ENCODE measurements at places on chromosomes 13 and 19. TPM values are rescaled to one million over a fixed set of nuclear protein-coding genes. Genes with fewer than 3 reads are reported as not detected.

UBE2L5 gene
- not detected for total RNA-seq

EHD2 gene
- 108 TPM for total RNA-seq

SIRT2 gene
- 35.8 TPM for total RNA-seq

ARL11 gene
- 1.3 TPM for total RNA-seq

PHF11 gene
- total RNA-seq = 30.2 TPM

POGLUT2 gene
- total RNA-seq = 3.9 TPM

GTF2F1 gene
- 51.1 TPM for total RNA-seq

BTBD2 gene
- 66.0 TPM for total RNA-seq

KLK10 gene
- total RNA-seq = 0.58 TPM

- DNase-seq = peak; percentile 43
Measured at GRCh38 chr13:72062566-72062965, 195.6 kb upstream of the DACH1 start.

GRCh38 chr13:78777976-78778375 lies 119.0 kb upstream of the OBI1 start:
- DNase-seq = no peak

DNA sequence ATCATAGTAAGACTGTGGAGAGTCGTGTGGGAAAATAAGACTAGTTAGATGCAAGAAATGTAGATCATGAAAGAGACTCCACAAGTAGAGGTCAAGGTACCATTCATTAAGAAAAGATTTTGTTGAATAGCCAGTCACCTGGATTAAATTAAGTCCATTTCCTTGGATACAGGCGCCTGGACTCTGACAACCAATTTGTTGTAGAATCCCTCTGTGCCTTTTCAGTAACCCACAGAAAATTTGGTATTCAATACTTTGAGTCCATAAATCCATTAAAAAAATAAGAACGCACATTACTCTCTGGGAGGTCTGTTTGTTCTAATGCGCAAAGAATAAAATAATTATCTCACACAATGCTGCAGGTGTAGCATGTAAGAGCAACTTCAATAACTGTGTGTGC lies 469.4 kb downstream of the KLF12 start:
- no peak for DNase-seq

- no peak for DNase-seq
Measured at GRCh38 chr19:43570174-43570791, 5.0 kb downstream of the XRCC1 start.

DNA sequence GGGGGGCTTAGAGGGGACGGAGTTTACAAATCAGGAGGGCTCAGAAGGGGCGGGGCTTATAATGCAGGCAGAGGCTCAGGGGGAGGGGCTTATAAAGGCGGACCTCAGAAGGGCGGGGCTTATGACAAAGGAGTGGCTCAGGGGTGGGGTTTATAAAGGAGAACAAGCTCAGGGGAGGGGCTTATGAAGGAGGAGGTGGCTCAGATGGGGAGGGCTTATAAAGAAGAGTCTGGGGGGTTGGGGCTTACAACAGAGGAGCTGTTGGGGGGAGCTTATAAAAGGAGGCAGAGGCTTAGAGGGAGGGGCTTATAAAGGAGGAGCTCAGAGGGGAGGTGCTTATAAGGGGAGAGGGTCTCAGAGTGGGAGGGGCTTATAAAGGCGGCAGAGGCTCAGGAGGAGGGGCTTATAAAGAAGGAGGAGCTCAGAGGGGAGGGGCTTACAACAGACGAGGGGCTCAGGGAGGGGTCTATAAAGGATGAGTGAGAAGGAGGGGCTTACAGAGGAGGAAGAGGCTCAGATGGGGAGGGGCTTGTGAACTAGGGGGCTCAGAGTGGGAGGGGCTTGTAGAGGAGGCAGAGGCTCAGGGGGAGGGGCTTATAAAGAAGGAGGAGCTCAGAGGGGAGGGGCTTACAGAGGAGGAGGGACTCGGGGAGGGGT lies 1.0 kb downstream of the SMIM24 start:
- peak; percentile 55 for DNase-seq

- DNase-seq = no peak
Measured at GRCh38 chr13:90738881-90739280, 608.6 kb upstream of the MIR17HG start.

GRCh38 chr13:64546371-64546770 lies 2683.8 kb downstream of the PCDH9 start:
- no peak for DNase-seq

DNA sequence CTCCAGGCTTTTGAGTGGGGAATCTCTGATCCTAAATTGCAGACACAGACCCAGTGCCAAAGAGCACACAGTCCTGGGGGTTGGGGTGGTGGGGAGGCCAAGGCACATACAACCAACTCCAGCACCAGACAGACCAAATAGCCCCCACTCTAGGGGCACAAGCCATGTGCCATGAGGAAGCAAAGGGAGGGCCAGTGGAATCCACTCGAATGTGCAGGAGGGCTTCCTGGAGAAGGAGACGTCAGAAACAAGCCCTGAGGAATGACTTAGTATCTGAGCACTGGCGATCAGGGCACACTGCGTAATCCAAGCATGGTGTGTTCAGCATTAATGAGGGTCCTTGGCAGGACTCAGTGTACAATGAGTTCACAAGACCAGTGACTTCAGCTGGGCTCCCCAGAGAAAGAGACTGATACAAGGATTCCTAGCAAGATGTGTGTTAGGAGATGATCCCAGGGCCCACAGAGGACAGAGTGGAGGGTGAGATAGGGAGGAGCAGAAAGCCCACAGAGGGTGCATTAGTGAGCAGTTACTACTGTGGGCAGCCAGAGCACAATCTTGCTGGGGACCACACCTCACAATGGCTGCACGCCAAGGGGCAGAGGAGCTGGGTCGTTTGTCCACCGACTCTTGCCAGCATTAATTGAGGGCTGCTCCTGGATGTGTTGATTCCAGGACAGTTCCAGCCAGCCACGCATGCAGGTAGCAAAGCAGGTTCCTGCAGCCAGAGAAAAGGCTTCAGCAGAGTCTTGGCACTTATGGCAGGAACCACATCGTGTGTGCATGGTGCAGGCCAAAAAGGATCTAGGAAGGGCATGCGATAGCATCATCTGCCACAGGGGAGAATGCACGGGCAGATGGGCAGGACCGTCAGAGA lies 152.6 kb upstream of the VSTM2B start:
- no peak for DNase-seq

DNA sequence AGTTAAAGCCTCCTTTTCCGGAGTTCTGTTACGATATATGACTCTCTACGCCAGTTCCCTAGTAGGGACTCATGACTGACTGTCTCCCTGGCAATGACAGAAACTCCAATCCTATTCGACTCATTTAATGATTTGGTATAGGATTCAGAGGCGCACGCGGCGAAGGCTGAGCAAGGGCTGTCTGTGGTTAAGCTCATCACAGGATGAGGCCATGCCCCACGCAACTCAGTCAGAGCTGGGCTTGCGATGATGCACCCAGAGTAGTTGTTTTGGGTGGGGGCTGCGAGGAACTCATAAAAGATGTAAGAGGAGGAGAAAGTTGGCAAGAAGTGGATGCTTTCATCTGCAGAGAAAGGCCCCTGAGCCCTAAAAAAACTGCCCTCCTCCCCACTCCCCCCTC lies 468 bp upstream of the SERTM1 start:
- DNase-seq = no peak

DNA sequence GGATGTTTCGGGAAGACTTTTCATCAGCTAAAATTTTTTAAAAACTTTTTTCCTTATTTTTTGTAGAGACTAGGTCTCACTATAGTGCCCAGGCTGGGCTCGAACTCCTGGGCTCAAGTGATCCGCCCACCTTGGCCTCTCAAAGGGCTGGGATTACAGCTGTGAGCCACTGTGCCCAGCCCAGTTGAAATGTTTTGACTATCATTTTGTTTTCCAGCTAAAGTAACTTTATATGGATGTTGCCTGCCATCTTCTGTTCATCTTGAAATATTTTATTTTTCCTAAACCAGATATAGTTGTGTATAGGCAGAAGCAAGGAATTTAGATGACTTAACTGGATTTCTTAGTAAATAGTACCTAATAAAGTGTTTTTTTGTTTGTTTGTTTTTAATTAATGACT lies 7.0 kb downstream of the CAB39L start:
- DNase-seq = peak; percentile 17

DNA sequence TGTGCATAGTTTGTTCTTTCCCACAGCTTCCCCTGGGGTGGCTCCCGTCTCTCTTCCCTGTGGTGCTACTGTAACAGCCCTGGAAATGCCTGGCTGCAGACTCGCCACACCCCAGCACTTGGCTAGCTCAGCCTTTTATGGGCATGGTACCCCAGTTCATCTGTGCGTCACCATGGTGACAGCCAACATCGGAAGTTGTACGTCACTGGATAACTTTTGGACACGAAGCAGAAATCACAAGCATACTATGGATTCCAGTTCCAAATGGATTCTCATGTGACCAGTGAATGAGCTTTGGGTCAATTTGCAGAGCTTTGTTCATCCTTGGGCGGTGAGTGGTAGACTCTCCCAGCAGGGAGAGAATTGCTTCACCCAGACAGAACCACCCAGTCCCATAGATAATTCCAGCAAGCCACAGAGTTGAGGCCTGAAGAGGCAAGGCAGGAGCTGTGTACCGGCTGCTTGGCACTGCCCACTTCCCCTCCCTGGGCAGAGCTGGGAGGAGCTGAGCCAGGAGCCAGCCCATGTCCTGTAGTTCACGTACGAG lies 54.4 kb downstream of the COL4A2 start:
- peak; percentile 62 for DNase-seq

DNA sequence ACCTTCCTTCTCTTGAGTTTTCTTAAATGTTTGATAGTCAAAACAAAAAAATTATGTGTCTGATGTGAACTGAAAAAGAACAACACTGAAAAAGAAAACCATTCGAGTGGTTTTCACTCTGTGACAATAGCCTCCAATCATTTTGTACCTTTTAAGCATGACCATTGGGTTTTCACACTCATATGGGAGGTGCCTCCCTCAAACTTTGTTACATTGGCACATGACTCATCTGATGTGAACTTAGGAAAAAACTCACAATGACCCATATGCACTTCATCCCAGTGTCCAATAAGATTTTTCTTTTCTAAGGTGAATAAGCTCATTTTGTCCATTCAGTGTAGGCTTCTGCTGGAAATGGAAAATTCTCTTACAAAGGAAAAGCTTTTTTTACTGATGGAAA lies 66.6 kb upstream of the XPO4 start:
- no peak for DNase-seq

- no peak for DNase-seq
Measured at GRCh38 chr13:21882766-21883165, 211.9 kb downstream of the FGF9 start.

DNA sequence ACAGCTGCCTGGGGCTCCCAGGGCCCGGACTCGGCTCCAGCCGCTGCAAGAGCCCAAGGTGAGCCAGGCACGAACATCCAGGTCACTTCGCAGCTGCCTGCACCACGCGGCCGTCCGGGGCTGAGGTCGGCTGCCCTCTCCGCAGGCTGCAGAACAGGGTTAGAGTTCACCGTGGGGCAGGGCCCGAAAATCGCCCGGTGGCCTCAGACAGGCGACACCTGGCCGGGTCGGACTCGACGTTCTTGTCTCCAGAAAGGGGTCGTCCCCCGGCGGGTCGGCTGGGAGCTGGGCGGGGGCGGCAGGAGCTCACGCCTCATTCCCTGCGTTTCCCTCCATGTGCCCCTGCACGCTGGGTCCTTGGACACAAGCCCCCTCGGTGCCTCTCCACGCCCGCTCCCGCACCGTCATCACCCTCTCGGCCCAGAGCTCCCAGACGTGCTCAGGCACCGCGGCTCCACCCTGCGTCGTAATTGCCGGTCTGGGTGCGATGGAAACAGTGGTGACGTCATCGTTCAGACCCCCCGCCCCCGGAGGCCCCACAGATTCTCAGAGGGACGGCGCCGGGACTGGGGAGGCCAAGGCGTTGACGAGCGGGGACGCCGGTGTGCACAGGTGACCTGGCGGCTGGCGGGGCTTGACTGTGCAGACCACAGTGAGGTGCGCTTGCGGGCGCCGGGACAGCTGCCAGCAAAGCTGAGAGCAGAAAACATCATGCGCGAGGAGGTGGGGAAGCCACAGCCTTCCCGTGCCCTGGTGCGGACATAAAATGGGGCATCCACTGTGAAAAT lies 4.0 kb upstream of the GRIN3B start:
- no peak for DNase-seq

DNA sequence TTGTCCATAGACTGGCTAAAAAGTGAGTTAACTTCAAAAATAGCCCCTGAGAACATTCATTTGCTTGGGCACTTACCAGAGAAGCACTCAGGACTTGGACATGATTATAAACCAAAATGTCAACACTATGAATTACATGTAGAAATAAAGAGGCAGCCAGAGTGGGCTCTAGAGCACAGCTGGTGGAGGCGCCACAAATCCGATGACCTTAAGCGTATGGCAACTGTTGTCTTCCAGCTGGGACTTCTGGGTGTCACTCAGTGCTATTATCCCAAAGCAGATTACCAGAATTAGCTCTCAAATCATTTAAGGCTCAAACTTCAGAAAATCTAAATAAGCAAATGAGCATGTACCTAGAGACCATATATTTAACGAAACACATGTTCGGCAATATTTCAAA lies 1255.5 kb upstream of the SLC10A2 start:
- no peak for DNase-seq

DNA sequence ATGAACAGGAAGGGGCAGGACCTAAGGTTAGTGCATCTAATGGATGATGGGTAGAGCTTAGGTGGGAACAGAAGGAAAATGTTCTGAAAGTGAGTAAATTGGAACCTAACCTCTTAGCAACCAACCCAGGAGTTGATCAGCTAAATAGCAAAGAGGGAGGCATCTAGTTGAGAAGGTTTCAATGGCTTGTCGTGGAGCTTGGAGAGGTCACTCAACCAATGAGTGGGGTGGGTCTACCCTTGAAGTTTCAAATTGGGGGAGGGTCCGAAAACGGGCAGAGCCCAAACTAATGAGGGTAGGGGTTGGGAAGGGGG lies 5.7 kb upstream of the SHKBP1 start:
- DNase-seq = no peak

DNA sequence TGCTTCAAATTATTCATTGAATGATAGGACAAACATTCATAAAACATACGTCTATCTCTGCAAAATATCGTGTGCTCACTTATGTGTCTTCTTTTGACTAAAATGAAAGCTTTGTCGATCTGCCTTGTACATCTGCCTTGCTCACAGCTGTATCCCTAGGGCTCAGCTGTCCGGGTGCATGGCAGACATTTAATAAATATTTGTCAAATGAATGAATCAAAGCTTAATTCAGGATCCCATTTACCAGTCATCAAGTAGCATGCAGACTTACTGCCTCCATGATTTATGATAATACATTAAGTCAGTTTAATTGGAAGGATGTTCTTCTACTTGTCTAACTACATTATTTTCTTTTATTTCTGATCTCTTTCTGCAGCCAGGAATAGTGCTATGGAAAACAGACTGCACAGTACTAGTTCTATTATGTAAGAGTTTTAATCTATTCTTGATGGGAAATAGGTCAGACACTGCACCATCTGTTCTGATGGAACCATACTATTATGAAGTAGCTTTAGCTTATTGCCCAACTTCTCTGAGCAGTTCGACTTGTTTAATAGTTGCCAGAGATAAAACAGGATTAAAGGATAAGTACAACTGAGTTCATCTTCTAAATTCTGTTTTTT lies 13.2 kb downstream of the SLC46A3 start:
- DNase-seq = no peak

DNA sequence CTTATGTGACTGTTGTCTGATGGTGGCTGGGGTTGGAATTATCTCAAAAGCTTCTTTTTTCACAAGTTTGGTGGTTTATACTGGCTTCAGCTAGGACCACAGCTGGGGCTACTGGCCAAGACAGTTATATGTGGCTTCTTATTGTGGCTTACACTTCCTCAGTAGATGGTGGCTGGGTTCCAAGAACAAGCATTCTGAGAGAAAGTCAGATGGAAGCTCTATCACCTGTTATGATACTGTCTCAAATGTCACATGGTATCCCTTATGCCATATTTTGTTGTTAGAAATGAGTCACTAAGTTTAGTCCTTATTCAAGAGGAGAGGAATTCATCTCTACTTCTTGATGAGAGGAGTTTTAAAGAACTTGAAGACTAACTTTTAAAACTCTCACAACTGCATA lies 41.6 kb downstream of the NDFIP2 start:
- DNase-seq = peak; percentile 14
